ENCODE measurements at places on chromosomes 3 and 15.

DNA sequence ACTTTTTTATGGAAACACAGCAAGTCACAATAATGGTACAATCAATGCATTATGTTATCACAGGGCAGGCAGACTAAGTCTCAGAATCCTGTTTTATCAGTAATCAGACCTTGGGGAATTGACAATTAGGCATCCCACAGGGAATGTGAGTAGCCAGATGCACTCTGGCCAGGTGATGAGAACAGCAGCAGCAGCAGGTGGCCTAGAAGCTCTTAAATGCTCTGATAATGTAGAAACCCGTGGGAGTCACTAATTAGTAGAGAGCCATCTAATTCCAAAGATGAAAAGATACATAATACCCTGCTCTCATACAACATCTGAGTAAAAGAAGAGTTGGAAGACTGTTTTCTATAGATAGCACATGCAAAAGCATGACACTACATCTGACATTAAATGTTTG is 12.6 kb downstream of the CEP152 start:
- DNase-seq: no peak

DNA sequence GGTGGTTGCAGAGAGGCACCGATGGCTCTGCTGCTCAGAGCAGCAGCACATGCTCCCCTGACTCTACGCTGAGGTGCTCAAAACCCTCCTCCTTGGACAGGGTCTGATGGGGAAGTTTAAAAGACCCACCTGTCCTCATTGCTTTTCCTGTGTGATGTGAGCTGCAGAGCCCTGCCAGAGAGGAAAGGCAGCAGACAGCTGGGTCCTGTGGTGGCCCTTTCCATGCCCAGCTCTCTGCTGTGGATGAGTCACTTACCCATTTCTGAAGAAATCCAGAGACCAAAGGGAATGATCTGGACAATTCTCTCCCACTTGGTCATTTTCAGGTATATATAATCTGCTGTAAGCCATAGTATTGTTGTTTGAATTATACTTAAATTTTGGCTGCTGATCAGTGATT is 121.7 kb downstream of the CHDH start:
- DNase-seq: no peak

- DNase-seq: no peak
These were observed 27.2 kb downstream of the VEPH1 start for GRCh38 chr3:157475921-157476414.

- DNase-seq: no peak
These were observed 575.6 kb downstream of the GRM7 start for GRCh38 chr3:7436542-7436941.

DNA sequence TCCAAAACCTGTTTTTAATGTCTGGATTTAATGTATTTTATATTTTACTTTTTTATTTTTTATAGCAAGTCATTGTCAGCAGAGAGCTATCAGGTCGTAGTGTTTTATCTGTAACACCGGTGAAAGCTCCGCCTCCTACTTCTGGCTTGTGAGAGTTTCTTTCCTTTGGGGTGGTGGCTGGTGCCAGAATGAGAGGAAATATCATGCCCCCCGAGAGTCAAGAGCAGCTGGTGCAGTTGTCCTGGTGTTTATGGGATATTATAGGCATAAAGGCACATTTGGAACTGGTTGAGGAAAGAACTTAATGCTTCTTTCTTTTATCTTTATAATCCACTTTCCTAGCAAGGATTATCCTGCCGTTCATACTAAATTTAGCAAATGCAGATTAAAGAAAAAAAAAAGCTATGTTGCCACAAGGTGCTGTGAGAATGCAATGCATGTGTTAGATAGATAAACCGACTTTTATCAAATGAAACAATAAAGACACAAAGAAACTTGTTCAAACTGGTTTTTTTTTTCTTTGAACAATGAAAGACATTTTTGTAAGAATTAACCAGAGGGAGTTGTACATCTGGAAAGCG is 260.1 kb upstream of the PLSCR5 start:
- DNase-seq: no peak

Data from stimulated activated CD8-positive, alpha-beta memory T cell treated with anti-CD3 and anti-CD28 coated beads, Interleukin-7, amount 100 ng/mL, for 1 hour (primary cell).